ENCODE measurements at places on chromosomes 3 and 15. TPM values are rescaled to one million over a fixed set of nuclear protein-coding genes. Genes with fewer than 3 reads are reported as not detected.

DNA sequence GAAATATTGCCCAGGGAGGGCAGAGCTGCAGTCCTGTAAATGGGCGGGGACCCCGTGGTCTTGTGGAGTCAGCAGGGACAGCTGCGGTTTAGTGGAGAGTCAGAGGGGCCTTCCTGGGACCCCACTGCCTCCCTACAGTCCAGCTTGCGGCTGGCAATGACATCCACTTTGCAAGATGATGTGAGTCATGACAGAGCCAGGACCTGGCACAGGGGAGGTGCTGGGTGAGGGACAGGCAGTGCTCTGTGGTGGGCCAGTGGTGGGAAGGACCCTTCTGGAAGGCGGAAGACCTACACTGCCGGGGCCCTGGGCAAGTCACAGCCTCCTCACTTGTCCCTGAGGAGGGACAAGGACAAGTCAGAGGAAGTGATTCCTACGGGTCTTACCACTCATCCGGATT is 17.8 kb downstream of the APBA2 start:
- DNase-seq, result no peak

- DNase-seq, result no peak
Observed at GRCh38 chr3:189638276-189639031, 7.3 kb downstream of the TP63 start.

DNA sequence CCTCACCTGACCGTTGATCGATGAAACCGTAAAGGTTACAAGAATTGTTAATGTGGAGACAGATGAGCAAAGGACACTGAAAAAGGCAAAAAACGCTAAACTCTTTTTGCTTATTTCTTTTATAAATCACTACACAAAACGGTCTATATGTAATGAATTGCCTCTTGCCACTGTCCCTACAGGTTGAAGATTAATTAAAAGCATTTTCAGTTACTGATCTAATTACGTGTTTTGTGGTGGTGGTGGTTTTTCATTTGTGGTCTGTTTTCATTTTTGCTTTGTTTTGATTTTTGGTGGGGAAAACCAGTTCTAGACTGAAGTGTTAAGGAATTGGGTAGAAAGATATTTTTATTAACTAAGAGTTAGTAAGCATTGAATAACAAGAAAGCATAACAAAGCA is 299.2 kb upstream of the LRRN1 start:
- no peak for DNase-seq

The POLR2M gene
- total RNA-seq, result 320 TPM

- DNase-seq, result peak; percentile 45
Observed at GRCh38 chr3:42839616-42840015, 30.4 kb downstream of the ACKR2 start.

GRCh38 chr3:30002797-30003196 is 603.6 kb upstream of the TGFBR2 start:
- DNase-seq, result no peak

Data from urinary bladder (tissue), 4 donors.